ENCODE measurements at places on chromosomes 2 and 18. TPM values are rescaled to one million over a fixed set of nuclear protein-coding genes. Genes with fewer than 3 reads are reported as not detected.

CAPN14 gene
- polyA plus RNA-seq = 0.07 TPM

SRD5A2 gene
- polyA plus RNA-seq = not detected

PLGLB1 gene
- 0.81 TPM for polyA plus RNA-seq

DNA sequence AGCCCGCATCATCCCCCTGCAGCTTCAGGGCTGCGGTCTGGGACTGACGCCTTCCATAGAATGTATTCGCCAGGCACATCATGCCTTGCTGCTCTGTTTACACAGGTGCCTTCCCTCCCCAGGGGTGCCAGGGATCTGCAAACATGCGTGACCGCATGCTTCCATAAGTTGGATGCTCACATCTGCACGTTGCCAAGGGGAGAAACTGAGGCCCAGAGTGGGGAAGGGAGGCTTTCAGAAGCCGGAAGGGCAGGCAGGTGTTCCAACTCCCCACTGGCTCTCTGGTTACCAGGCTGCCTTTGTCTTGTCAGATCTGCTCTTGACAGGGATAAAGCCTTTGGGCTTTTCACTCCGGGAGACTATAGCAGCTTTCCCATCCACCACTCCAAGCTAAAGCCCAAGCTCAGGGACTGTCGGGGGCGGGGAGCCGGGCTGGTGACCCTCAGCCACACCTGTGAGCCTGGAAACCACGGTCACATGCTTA is 125.8 kb upstream of the TNP1 start:
- DNase-seq = no peak

GRCh38 chr2:104405623-104406022 is 448.3 kb upstream of the POU3F3 start:
- DNase-seq = no peak
